ENCODE measurements at places on chromosomes 12 and 14.

DNA sequence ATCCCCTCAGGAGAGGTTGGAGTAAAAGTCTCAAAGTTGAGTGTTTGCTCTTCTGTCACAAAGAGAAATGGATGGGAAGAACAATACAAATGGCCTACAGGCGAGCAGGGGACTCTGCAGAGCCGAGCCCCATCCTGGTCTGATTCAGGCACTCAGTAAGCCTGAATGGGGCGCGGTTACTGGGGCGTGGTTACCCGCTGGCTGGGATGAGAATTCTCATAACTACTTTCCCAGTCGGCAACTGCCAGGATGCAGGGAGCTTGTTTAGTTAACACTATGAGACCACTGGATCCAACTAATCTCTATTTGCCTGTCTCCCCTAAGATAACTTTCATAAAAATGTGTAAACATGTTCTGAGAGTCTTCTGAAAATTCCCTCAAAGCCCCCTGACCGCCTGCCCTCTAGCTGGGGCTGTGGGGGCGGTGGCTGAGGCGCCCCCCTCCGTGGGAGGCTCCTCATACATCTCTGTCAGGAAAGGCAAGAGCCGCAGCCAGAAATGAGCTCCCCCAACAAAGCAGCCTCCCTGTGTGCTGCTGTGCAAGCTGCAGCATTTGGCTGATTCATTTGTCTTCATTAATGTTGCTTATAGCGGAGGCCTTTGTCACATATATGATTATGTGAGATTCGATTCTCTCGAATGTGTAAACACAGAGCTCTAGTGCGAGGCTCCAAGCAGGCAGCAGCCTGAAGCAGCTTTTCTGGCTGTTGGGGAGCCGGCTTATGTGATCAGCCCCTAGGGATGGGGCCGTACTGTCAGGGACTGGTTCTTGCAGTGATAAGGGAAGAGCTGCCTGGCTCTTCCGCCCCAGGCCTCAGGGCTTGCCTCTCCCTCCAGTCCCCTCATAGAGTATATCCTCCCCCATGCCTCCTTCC lies 126.1 kb upstream of the ARHGAP5 start:
- peak; percentile 47 for DNase-seq

- DNase-seq = no peak
Measured at GRCh38 chr12:117695956-117696355, 272.8 kb downstream of the KSR2 start.

DNA sequence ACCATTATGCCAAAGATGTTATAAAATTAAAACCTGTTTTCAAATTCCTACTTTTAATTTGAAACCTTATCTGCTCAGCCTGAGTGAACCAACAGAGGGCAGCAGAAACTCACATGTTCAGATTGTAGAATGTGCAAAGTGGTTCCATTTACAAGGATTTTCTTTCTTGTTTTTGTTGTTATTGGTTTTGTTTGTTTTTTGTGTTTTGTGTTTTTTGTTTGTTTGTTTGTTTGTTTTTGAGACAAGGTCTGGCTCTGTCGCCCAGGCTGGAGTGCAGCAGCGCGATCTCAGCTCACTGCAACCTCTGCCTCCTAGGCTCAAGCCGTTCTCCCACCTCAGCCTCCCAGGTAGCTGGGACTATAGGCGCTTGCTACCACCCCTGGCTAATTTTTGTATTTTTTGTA lies 22.8 kb upstream of the GARIN2 start:
- DNase-seq = peak; percentile 41

DNA sequence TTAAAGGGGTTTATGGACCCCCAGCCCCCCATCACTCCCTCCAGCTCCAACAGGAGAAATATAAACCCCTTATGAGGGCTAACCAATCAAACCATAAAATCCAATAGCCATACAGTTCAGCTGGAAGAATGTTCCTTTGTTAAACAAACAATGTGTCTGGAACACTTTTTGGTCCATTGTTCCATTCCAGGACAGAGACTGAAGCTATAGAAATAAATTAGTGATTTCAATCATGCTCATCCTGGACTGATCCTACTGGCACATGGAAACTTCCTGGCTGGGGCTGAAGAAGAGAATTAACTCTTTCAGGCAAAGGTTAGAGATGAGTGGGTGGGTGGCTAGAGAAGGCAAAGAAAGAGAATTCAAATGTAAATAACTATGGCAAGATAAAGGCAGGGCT lies 63.4 kb downstream of the ANO2 start:
- no peak for DNase-seq

All from SK-N-SH (cell line).